Glutamatergic neuron (in vitro differentiated cells): ENCODE measurements at places on chromosomes 7 and 10. TPM values are rescaled to one million over a fixed set of nuclear protein-coding genes. Genes with fewer than 3 reads are reported as not detected.

GRCh38 chr10:30422981-30423654 is 10.9 kb upstream of the MAP3K8 start:
- no peak for DNase-seq
- H3K4me3 ChIP-seq: no peak overlapping the region
- H3K36me3 ChIP-seq: no peaks in the 10 kb centered on the region
- H3K27ac ChIP-seq: no peak overlapping the region

DNA sequence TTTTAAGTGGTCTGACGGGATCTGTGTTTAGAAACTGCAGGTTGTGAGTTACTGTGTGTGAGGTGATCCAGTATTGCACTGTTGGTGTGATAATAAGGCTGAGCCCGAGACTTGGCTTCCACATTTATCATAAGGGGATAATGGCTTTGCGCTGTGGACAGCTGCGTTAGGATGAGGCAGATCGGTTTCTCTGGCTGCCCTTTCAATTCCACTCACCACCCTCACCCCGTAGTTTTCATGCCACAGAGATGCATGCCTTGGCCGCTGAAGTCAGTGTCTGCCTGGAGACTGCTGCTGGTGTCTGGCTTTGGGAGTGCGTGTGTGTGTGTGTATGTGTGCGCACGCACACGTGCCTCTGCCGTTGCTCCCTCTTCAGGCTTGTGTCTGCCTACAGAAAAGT is 273.0 kb downstream of the CCDC3 start:
- H3K27me3 ChIP-seq: peaks cover 3% of the 10 kb centered on the region
- no peak overlapping the region for H3K4me3 ChIP-seq
- H3K36me3 ChIP-seq: no peaks in the 10 kb centered on the region
- H3K27ac ChIP-seq: peak overlapping the region; percentile 35
- peaks cover 17% of the 10 kb centered on the region for H3K4me1 ChIP-seq
- no peak for DNase-seq

DNA sequence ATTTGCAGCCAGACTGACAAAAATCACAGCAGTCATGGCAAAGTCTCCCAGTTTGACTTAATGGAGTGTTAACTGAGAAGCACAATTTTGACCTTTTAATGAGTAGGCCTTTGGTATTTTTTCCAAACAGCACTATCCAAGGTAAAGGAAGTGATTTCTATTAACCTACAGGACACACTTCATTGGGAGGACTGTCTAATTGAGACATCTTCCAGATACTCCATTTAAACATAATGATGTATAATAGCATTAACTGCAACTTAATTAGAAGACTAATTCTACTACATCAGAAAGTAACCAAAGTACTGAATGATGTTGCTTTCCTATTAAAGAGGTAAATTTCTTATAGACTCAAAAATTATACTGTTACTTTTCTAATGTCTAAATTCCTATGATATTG is 61.1 kb downstream of the TWIST1 start:
- no peaks in the 10 kb centered on the region for H3K36me3 ChIP-seq
- no peak overlapping the region for H3K4me3 ChIP-seq
- DNase-seq: no peak
- no peaks in the 10 kb centered on the region for H3K4me1 ChIP-seq
- H3K27me3 ChIP-seq: no peaks in the 10 kb centered on the region
- no peak overlapping the region for H3K27ac ChIP-seq

Gene NPY4R2
- total RNA-seq: not detected

Gene CRHR2
- 2.4 TPM for total RNA-seq

DNA sequence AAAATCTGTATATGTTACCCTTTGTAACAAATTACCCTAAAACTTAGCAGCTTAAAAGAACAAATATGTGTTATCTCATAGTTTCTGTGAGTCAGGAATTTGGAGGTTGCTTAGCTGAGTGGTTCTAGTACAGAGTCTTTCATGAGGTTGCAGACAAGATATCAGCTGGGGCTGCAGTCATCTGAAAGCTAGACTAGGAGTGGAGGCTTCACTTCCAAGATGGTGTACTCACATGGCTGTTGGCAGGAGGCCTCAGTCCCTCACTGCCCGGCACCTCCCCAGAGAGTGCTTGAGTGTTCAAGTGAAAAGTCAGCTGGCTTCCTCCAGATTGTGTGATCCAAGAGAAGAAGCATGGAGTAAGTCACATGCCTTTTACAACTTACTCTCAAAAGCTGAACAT is 16.9 kb upstream of the GGCT start:
- H3K36me3 ChIP-seq: no peaks in the 10 kb centered on the region
- H3K4me3 ChIP-seq: no peak overlapping the region
- peaks cover 10% of the 10 kb centered on the region for H3K4me1 ChIP-seq
- DNase-seq: peak; percentile 28
- no peaks in the 10 kb centered on the region for H3K27me3 ChIP-seq

Gene SFMBT2
- total RNA-seq: 9.1 TPM

Gene SVOPL
- not detected for total RNA-seq

Gene MRPS16
- 89.2 TPM for total RNA-seq

Gene CFAP58
- 2.2 TPM for total RNA-seq

DNA sequence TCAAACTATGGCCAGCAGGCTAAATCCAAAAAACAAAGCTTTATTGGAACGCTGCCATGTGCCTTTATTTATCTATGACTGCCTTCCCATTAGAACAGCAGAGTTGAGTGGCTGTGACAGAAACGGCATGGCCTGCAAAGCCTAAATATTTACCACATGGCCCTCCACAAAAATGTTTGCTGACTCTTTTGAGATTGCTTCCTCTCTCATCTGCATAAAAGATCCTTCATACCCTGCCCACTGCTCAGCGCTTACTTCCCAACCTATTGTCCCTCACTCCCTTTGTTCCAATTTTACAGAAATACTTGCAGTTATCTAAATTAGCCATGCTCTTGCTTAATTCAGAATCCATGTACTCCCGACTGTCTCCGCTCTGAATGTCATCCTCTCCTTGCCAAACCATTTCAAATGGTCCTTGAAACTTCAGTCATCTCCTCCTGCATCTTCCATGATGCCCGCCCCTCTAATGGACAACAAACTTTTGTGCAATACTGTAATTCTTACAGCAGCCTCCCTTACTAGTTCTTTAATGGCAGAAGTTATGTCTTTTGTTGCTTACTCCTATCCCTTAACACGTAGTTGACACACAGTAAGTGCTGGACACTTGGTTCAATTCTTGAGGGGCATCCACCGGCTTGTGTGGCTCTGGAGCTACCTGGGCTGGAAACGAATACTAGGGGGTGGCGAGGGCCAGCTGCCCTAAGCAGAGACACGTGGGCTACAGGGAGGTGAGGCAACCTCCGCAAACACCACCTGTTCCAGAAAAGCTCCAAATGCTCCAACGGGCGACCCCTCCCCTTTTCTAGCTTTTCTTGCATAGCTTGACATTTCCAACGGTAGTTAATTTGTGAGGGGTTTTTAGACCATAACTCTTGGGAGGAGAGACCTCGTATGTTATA is 832 bp downstream of the XRCC2 start:
- peaks cover 4% of the 10 kb centered on the region for H3K27me3 ChIP-seq
- DNase-seq: no peak
- H3K4me3 ChIP-seq: peak overlapping the region; percentile 100
- no peaks in the 10 kb centered on the region for H3K36me3 ChIP-seq

- no peaks in the 10 kb centered on the region for H3K36me3 ChIP-seq
- H3K4me1 ChIP-seq: peaks cover 12% of the 10 kb centered on the region
- H3K4me3 ChIP-seq: no peak overlapping the region
- peak overlapping the region; percentile 6 for H3K27ac ChIP-seq
Measured at GRCh38 chr7:13144673-13145072, 457.2 kb downstream of the ARL4A start.

- peaks cover 8% of the 10 kb centered on the region for H3K27me3 ChIP-seq
- no peaks in the 10 kb centered on the region for H3K4me1 ChIP-seq
- H3K36me3 ChIP-seq: no peaks in the 10 kb centered on the region
- no peak for DNase-seq
- H3K4me3 ChIP-seq: no peak overlapping the region
Measured at GRCh38 chr7:151286148-151286547, 37.7 kb upstream of the SMARCD3 start.

Gene CACNB2
- 3.2 TPM for total RNA-seq

DNA sequence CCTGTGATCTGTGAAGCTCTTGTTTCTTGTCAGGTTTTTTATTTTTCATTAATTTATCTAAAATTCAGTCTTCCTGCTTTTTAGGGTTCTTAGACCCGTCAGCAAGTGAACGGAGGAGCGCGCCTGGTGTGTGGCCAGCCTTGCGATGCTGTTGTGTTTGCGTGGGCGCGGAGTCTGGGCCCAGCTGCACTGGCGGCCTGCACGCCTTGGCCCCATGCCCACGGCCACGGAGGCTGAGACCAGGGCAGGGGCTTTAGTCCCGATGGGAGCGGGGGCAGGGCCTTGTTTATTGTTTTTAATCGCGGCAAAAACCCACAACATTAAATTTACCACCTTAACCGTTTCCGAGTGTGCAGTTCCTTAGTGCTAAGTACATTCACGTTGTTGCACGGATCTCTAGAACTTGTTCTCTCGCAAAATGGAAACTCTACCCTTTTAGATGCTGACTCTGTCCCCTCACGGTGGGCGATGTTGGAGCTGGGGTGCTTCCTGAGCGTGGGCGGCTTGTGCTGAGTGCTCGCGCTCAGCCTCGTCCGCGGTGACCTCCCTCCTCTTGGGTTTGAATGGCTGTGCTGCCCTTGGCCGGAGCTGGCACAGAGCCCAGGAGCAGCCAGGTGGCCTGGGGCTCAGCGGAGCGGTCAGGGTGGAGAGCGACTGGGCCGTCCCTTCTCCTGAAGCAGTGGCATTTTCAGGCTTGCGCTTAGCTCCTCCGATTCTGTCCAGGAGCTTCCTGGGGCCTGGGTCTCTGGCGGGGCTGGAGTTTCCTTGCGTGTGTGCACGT is 69.1 kb downstream of the INPP5A start:
- H3K4me1 ChIP-seq: peaks cover 7% of the 10 kb centered on the region
- H3K36me3 ChIP-seq: peaks cover 11% of the 10 kb centered on the region
- H3K27ac ChIP-seq: peak overlapping the region; percentile 31
- DNase-seq: no peak
- no peak overlapping the region for H3K4me3 ChIP-seq
- H3K27me3 ChIP-seq: peaks cover 5% of the 10 kb centered on the region

DNA sequence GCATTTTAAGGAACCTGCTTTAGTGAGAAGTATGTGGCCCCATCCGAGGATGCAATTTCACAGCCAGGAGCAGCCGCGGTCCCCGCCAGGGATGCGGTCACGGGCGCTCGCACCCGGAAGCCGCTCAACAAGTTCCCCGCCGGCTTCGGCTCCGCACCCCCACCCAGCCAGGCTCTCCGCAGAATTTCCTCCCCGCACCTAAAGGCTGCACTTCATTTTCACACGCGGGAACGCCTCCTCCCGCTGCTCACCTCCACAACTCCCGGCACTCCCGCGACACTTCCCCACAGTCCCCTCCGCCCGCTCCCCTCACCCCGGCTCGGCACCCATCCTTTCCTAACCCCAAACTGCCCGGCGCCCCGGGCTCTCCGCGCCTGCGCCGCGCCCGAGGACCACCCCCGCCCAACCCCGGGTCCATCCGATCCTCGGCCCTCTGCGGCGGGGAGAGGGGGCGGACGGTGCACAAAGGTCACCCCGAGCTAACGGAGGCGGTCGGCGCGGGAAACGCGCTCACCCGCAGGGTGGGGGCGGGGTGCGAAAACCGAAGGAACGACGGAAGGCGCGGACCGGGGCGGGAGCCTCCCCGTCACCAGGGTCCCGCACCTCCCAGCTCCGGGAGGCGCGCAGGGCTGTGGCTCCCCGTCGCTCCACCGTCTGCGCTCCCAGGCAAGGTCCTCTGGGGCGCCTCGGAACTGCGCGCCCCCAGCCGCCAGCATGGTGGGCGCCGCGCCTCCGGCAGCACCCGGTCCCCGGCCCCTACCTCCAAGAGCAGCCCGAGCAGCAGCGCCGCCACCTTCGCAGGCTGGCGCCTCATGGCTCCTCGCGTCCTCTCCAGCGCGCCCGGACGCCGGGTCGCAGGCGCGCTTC is 558 bp downstream of the VOPP1 start:
- peak overlapping the region; percentile 72 for H3K27ac ChIP-seq
- peaks cover 13% of the 10 kb centered on the region for H3K4me1 ChIP-seq
- H3K27me3 ChIP-seq: peaks cover 4% of the 10 kb centered on the region
- no peaks in the 10 kb centered on the region for H3K36me3 ChIP-seq
- H3K4me3 ChIP-seq: peak overlapping the region; percentile 90

- no peaks in the 10 kb centered on the region for H3K36me3 ChIP-seq
- no peaks in the 10 kb centered on the region for H3K27me3 ChIP-seq
- H3K27ac ChIP-seq: no peak overlapping the region
- peak overlapping the region; percentile 7 for H3K4me3 ChIP-seq
- peaks cover 29% of the 10 kb centered on the region for H3K4me1 ChIP-seq
Measured at GRCh38 chr7:28748346-28748745, 209.8 kb downstream of the TRIL start.
